Stimulated activated CD8-positive, alpha-beta memory T cell treated with anti-CD3 and anti-CD28 coated beads, Interleukin-4, amount 100 ng/mL, for 4 hours (primary cell): ENCODE measurements at places on chromosomes 4 and X.

GRCh38 chr4:155694100-155694785 lies 27.6 kb downstream of the GUCY1A1 start:
- no peak for DNase-seq

DNA sequence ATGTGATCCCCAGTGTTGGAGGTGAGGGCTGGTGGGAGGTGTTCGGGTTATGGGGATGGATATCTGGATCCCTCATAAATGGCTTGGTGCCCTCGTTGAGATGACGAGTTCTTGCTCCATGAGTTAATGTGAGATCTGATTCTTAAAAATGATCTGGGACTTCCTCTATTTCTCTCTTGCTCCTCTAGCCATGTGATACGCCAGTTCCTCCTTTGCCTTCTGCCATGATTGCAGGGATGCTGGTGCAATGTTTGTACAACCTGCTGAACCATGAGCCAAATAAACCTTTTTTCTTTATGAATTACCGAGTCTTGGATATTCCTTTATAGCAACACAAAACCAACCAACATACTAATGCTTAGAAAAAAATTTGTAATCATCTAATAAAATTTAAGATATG lies 56.6 kb downstream of the STAP1 start:
- DNase-seq, result no peak

DNA sequence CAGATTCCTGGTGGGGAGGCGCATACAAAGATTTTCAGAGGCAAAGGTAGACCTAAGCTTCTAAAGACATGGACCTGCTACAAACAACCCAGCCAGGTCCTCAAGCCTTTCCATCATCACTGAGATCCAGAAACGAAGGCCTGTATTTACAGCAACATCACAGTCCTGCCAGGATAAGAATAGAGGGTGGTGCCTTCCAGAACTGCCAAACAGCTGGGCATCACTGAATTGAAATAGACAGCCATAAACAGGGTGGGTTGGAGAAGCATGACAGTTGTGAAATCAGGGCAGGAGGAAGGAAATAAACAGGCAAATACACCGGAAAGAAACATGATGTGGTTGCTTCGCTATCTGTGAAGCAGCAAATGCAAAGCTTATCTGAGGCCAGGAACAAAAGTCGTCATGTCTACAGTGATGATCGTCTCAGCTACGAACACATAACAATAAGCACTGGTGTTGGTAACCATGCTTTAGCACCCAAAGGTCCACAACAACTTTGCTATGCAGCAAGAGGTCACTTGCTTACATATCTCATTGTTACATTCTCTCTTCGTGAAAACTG lies 6.7 kb upstream of the TMEM154 start:
- no peak for DNase-seq

DNA sequence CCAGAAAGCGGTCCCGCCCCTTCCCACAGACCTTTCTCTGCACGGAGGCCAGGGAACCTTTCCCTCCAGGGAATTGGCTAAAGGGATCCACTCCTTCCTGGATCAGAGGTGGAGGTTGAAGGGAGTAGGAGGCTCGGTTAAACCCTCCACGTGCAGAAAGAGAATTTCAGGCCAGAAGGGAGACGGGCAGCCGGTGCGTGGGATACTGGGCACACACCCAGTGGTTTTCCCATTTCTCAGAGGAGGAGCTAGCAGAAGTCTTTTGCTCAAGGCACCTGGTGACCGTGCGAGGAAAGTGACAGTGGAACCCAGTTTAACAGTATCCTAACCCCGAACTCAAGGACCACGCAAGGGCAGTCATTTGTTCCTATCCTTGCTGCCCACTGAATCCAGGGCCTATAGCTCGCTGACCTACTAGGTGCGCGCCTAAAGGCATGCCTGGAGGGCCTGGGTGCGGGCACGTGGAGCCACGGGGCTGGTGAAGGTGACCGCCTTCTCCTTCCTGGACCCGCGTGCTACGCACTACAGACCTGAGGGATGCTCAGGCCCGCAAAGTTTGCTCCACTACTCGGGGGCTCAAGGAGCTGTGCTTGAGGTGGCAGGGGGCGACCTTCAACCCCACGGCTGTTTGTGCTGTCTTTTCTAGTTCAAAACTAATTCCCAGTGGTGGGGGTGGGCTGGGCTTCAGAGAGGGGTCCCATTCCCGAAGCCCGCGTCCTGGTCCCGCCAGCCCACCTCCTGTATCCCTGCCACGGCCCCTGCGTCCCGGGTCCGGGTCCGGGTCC lies 587 bp upstream of the AFF2 start:
- DNase-seq, result no peak

DNA sequence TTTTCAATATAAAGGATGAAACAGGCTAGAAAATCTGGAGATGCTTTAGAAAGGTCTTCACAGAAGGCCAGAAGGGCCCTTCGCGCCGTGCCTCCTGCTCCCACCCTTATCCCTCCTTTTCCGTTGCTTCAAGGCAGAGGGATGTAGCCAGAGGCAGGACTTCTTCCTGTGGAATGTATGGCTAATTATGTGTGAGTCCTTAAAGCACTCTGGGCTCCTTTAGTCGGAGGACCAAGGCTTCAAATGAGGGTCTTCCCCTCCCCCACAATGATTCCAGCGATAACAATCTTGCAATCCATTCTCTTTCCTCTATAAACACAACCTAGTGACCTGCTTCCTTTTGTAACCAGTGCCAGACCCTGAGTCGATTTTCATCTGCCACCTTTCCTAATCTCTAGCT lies 103.5 kb downstream of the GPC3 start:
- DNase-seq, result no peak

GRCh38 chr4:168656055-168656660 lies 159.3 kb downstream of the PALLD start:
- DNase-seq, result no peak

GRCh38 chr4:122847931-122848330 lies 21.3 kb downstream of the FGF2 start:
- DNase-seq, result no peak

GRCh38 chr4:15381806-15382338 lies 46.0 kb upstream of the C1QTNF7 start:
- DNase-seq, result no peak

DNA sequence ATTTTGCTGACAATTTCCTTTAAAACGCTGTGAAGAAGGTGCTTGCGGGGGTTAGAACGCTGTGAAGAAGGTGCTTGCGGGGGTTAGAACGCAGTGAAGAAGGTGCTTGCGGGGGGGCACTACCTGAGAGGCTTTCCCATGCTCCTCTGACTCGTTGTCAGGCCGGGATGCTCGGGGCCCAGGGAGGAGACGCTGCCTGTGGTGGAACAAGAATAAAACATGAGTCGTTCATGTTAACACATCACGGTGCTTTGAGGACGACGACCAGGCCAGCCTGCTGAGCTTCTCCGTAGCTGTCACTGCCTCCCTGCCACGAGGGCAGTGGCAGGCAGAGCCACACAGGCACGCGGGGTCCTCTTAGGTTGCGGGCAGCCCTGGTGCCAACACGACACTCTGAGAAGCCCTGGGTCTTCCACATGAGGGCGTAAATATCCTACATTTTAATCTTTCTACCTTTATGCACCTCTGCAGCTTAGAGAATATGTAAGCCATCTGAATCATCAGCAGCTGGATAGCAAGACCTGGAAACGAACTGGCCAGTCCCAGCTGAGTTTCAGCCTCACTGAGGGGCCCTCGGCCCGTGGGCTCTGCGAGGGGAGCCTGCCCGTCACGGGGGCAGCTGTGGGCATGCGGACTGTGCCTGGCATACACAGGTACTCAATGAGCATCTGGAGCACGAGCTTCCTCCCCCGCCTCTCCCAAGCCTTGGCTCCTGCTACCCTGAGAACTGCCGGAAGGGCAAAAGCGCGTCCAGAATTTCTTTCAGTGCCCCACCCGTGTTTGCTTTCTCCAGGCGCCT lies 47.0 kb downstream of the FGFRL1 start:
- DNase-seq, result no peak

DNA sequence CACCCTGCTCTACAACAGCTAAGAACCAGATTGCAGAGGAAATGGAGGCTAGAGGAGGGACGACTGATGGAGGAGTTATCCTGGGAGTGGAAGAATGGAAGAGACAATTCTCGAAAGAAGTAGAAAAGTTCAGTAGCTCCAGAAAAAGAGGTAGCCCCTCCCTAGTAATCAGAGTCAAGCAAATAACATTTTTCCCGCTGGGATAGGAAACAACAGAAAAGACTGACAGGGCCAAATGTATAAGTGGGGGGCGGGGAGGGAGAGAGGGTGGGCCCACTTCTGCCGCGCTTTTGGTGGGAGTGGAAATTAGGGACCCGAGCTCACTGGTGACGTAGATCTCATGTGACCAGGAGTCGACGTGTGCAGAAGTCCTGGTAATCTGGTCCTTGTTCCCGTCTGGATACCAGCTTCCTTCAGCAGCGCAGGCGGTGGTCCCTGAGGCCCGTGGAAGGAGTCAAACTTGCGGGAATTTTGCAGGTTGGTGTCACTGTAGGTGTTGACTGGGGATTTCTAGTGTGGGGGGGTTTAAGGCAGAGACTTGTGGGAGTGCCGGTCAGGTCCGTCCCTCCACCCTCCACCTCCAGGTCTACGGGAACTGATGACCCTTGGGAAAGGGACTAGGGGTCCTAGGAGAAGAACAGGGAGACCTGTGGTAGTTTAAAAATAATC lies at the start of gene TCEAL9:
Gene TCEAL9 (plus strand): TSS at position 377 of the 669 bp plus-strand sequence. CDS start 1,179 bp downstream, outside the sequence.
- no peak for DNase-seq

DNA sequence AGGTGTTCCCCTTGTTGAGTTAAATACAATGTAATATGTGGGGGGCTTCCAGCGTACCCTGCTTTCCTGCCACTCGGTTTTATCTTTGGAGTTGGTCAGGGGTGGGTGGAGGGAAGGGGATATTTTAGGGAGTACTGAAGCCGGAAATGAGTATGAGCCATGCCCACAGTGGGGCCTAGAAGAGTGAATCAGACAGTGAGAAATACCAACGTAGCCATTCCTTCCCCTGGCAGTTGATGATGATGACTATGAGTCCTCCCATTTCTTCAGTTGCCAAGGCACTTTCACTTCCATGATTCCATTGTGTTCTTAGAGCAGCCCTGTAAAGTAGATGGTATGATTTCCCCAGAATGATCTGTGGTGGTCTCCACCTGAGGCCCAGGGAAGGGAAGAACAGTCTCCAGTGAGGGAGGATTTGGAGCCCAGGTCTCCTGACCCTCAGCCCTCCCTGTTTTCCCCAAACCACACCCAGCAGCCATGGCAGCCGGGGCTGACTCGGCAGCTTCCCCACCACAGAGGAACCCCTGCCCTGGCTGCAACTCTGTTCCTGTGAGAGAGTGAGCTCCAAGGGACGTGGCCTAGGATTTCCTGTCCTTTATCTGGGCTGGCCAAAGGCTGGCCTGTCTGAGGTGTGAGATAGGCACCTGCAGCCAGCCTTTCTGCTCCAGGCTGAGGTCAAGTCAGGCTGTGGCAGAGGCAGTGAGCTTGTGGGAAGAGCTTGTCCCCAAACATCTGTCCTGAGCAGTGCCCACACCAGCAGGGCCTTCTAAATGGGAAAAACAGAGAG lies 52.7 kb downstream of the STARD8 start:
- no peak for DNase-seq

DNA sequence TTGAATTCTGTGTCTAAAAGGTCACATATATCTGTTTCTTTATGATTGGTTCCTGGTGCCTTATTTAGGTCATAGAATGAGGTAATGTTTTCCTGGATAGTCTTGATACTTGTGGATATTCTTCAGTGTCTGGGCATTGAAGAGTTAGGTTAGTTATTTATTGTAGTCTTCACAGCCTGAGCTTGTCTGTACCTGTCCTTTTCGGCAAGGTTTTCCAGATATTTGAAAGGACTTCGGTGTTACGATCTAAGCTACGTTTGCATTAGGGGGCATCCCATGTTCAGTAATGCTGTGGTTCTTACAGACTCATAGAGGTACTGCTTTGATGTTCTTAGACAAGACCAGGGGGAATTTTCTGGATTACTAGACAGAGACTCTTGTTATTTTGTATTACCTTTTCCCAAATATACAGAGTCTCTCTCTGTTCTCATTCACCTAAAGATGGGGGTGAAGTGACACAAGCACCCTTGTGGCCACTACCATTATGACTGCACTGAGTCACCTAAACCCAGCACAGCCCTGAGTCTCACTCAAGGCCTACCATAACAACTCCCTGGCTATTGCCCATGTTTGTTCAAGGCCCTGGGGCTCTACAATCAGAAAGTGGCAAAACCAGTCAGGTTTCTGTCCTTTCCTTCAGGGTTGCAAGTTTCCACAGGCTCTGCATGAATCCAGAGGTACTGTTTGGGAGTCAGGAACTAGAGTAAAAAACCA lies 30.1 kb upstream of the CYSLTR1 start:
- DNase-seq, result no peak

- DNase-seq, result no peak
Measured at GRCh38 chr4:119597377-119597776, 31.2 kb downstream of the PDE5A start.
